SJSA1 (cell line): ENCODE measurements at places on chromosomes 1 and 21.

GRCh38 chr1:59124166-59124565 is 172.7 kb upstream of the FGGY start:
- no peak for DNase-seq

GRCh38 chr1:65172936-65173690 is 25.1 kb downstream of the AK4 start:
- no peak for DNase-seq

- DNase-seq: no peak
Measured at GRCh38 chr21:38741092-38741949, 64.4 kb upstream of the ETS2 start.

DNA sequence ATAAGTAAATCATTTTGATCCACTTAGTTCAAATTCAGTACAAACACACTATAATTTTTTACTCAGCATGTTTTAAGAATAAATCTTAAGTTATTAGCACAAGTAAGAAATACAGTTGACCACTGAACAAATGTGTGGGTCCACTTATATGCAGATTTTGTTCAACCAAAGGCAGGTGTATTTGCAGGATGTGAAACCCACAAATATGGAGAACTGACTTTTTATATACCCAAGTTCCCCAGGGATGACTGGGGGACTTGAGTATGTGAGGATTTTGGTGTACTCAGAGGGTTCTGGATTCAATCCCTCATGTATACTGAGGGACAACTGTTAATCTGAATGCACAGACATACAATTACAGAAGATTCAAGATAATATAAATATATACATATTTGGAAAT is 25.7 kb upstream of the ERICH3 start:
- no peak for DNase-seq

DNA sequence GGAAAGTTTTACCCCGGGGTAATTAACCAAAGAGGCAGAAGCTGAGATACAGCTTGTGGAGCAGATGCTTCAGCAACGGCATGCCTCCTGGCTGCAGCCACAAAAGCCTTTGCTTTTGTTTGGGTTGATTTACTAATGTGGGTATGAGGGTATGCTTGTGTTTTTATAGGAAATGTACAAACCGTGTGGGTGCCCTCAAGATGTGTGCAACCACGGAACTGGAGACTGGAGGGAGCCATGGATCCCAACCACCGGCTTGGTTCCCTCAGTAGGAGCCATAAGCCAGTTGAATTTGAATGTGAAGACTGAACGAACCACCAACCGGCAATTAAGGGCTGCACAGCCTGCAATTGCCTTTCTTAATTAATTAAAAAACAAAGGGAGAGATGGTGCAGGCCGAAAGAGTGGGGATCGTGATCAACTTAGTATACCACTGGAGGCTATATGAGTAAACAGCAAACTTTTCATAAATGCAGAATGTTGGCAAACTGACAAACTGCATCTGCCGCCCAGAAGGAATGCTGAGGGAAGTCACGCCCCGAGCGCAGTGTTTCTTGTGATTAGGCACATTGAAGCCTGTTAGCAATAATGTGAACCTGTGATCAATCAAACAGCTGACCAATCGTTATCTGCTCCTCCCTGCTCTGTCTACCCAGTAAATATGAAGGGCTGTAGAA is 104.1 kb downstream of the DISP1 start:
- no peak for DNase-seq

GRCh38 chr1:107648071-107648470 is 316.9 kb downstream of the VAV3 start:
- DNase-seq: no peak

DNA sequence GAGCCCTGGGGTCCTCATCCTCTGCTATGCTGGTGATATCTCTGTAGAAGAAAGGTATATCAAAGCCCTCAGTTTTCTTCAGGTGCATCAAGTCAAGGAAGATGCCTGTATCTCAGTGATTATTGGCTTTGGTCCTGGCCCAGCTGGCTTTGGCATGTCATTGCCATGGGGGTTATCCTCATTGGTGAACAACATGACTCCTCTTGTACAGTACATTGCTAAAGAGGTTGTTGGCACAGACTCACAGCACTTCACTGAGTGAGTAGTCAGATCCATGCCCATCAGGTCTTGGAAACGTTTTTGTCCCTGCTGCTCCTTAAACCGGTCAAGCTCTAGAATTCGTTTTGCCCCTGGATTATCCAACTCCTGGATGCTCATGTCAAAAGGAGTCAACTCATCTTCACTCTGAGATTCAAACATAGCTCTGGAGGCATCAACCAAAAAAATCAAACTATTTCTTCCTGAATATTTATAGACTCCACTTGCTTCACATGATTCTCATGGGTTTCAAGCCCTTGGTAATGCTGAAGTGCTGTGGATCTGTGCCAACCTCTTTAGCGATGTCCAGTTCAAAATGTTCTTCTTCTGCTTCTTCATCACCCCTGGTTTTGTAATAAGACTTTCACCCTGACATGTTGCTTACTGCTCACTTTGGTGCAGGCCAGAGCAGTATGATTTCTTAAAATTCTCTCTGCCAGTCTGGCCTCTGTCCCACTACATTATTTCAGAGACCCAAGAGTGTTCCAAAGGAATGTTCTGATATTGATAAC is 43.0 kb upstream of the RAB3GAP2 start:
- DNase-seq: no peak

DNA sequence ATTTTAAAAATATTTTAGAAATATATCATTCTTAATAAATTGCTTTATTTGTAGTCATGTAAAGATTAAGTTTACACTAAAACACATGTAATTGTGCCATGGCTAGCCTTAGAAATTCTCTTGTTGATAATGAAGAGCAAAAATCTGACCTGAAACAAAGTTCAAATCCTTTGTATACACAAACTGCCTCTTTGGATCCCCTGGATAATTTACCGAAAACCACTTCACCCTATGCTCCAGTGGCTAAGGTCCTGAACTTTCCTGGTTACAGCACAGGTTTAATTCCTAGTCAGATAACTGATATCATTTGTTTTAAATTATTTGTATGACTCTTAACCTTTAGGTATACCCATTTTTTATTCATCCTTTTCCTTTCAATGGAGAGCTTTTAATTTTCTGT is 1093.2 kb upstream of the ADGRL4 start:
- no peak for DNase-seq

DNA sequence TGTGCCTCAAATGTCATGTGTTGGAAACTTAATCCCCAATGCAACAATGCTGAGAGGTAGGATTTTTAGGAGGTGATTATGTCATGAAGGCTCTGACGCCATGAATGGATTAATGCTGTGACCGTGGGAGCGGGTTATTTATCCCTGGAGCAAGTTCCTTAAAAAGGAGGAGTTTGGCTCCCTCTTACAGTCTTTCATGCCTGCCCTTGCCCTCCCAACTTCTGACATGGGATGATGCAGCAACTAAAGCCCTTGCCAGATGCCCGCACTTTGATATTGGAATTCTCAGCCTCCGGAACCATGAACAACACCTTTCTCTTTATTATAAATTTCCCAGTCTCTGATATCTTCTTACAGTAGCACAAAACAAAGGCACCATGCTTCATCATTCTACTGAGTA is 685.3 kb upstream of the CHRM3 start:
- DNase-seq: no peak

- no peak for DNase-seq
Measured at GRCh38 chr1:28249013-28249865, 10.1 kb upstream of the SESN2 start.

- DNase-seq: no peak
Measured at GRCh38 chr21:26179501-26179900, 8.9 kb upstream of the APP start.

DNA sequence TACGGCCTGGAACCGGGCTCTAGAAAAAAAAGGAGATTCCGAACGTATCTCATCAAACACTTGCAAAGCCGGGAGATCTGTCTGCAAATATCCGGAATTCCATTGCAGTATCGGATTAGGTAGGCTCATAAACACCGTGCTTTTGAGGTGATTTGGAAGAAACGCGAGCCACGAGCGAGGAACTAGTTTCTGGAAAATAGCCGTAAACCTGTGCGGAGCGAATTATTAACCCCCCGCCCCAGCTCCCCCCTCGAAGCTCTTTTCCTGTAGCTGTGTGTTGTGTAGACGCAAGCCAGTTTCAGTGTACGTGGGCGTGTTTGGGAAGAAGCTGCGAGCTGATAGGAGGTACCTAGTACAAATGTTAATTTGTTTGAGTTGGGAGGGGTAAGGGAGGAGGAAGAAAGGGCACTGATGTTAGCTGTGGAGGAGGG is 1.1 kb downstream of the RALGPS2 start:
- peak; percentile 62 for DNase-seq

DNA sequence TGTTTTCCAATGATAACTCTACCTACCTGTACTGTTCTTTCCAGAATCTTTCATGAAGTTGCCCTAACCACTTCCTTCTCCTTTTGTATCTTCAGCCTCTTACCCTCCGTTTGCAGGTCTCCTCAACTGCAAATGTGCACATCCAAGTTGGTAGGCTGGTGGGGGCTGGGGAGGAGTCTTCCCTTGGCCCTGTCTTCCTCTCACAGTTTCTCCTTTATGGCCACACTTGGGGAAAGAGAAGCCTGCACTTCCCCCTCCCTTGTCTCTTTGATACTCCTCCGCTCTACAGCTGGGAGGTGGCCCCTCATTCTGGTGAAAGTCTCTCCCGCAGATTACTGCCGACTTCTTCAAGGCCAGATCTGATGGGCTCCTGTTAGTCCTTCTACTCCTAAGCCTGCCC is 26.9 kb upstream of the GPR88 start:
- no peak for DNase-seq

GRCh38 chr21:18522181-18522972 is 118.8 kb upstream of the TMPRSS15 start:
- no peak for DNase-seq

- DNase-seq: no peak
Measured at GRCh38 chr1:159999204-159999603, 32.6 kb downstream of the PIGM start.

GRCh38 chr1:164770131-164770529 is 211.1 kb downstream of the PBX1 start:
- no peak for DNase-seq

DNA sequence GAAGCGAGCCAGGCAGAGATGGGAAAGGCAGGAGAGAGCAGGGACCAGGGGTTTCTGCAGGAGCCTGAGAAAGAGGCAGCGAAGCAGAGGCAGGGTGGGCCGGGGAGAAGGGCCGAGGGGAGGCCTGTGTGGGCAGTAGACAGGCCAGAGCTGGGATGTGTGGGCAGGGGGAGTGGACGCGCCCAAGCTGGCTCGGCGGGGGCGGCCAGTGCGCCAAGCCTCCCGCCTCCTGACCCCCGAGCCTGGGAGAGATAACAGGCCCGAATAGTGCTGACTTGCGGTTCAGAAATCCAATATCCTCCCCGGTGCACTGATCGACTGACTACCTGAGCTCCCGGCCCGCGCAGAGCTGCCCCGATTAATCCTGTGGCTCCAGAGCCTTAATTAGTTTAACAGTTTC is 41.9 kb downstream of the AHDC1 start:
- DNase-seq: no peak
